ACHN (cell line): ENCODE measurements at places on chromosomes 11 and 22.

DNA sequence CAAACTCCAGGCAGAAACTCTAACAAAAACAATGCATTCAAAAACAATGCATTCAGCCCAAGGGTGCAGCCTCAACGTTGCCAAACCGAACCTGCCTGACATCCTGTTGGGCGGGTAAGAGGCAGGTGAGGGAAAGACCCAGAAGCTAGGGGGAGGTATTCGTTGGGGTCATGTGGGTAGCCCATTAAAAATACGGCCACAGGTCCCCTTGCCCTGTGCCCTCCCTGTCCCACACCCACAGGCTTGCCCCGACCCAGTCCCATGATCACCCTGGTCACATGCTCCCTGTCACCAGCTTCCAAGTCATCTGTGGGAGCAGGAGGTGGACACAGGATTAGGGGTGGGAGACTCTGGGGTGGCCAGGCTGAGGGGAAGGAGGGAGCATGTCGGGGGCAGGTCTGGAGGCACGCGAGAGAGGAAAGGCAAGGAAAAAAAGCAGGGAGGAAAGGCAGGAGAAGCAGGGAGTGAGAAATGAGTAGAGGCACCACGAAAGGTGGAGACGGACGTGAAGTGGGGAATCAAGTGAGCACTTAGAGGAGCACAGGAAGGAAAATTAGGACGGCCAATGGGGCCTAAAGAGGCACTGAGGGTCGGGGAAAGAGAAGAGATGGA, 683 bp downstream of the PLA2G6 start:
- DNase-seq: peak; percentile 33

GRCh38 chr11:43164831-43165230, 147.0 kb upstream of the API5 start:
- DNase-seq: no peak

- peak; percentile 9 for DNase-seq
Measured at GRCh38 chr22:21726650-21727049, 8.9 kb downstream of the YPEL1 start.

DNA sequence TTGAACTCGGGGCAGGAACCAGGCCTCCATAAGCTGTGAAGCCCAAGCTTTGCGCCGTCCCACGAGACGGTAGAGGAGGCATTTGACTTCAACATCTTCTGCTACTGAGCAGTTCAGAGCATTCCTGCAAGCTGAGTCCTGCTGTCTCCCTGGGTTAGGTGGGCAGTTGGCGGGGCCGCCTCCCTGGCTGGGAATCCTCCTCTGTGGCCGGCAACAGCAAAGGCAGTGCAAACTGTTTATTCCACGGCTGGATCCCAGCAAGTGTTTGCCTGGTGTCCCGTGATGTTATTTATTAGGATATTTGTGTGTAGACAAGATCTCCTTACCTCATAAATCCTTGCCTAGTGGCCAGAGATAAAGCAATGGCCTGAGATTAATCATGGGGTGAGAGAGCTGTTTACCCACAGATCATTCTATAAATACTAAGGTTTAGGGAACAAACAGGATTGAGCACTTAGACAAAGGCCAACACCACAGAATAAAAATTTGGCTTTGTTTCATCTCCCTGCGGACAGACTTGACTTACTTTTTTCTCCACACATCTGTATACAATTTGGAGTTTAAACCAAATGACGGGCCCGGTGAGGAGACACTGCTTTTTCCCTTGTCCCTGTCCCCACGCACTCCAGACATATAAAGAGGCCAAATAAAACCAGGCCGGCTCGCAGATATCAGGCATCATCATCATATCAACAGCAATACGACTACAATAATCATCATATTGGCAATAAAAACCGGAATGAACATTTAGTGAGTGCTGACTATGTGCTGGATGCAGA, 63.4 kb downstream of the NAT10 start:
- DNase-seq: no peak

DNA sequence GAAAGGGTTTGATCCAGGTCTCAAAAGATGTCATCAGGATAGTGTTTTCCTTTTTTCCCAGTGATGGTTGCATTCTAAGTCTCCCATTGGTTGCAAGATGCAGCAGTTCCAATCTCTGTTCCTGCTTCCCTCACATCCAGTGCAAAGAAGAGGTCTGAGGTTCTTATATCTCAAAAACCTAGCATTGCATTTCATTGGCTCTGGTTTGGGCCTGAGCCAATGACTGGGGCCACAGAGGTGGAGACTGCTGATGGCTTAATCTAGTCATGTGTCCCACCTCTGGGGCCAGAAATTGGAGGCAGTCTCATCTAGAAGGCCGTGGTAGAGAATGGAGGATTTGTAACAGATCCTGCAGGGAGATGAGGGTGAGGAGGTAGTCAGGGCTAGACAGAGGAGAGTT, 13.2 kb upstream of the MICAL2 start:
- DNase-seq: no peak

DNA sequence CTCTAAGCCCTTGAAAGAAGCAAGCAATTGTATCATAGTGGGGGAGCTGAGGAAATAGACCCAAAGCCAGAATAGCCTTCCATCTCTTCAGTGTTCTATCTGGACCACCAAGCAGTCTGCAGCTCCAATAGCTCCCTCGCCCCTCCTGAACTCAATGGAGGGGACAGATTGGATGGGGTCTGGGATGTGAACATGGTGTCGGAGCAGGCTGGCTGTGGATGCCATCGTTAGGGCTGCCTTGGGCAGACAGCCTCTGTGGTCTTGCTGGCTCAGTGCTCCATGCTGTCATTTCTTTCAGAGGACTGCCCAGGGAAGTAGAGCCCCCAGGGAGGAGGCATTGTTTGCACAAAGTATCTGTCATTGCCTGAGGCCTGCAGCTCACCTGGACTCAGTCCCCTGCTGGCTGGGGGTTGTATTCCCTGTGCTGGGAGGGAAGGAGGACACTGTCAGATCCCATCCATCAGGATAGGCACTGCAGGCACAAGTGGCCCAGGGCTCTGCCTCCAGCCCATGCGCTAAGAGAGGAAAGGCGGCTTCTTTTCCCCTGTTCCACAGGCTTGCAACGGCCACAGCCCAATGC, 537.7 kb downstream of the BUD13 start:
- DNase-seq: no peak

DNA sequence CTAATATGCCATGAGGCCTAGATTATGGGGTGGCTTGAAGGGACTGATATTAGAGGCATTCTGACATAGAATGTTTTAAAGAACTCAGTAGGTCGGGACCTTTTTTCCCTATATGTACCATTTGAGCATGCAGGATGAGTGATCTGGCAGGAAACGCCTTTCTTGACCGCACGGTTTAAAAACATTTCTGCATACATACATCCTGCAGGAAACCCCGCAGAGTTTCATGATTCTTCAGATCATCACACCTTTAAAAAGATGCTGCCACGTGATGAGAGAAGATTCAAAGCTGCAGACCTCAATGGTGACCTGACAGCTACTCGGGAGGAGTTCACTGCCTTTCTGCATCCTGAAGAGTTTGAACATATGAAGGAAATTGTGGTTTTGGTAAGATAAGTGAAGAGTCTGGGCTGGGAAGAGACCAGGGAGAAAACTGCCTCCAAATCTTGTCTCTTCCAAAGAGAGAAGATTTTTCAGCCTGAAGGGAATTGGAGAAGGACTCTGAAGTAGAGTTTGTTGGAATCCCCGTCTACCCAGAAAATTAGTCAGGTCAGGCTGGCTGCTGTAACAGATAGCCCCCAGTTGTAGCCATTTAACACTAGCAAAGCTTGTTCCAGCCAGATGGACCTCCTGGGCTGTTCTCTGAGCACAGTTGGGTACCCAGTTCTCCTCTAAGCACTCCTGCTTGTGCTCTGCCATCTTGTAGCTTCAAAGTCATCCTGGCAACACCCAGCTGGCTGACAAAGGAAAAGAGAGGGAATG, 7.4 kb downstream of the RCN1 start:
- DNase-seq: no peak

- DNase-seq: no peak
Measured at GRCh38 chr11:130216221-130216550, 56.6 kb downstream of the ST14 start.

DNA sequence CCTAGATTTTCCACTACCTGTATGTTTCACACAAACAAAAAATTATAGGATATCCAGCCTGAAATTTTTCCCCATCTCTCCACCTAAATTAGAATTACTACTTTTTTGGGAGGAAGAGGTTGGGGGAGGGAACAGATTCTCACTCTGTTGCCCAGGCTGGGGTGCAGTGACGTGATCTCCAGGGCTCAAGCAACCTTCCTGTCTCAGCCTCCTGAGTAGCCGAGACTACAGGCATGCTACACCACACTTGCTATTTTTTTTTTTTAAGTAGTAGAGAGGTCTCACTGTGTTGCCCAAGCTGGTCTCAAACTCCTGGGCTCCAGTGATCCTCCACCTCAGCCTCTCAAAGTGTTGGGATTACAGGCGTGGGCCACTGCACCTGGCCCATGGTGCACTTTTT, 9.5 kb downstream of the JAML start:
- no peak for DNase-seq

GRCh38 chr11:6615882-6616585, 3.2 kb downstream of the TPP1 start:
- no peak for DNase-seq

GRCh38 chr22:44275631-44275995, 37.1 kb downstream of the SHISAL1 start:
- no peak for DNase-seq

DNA sequence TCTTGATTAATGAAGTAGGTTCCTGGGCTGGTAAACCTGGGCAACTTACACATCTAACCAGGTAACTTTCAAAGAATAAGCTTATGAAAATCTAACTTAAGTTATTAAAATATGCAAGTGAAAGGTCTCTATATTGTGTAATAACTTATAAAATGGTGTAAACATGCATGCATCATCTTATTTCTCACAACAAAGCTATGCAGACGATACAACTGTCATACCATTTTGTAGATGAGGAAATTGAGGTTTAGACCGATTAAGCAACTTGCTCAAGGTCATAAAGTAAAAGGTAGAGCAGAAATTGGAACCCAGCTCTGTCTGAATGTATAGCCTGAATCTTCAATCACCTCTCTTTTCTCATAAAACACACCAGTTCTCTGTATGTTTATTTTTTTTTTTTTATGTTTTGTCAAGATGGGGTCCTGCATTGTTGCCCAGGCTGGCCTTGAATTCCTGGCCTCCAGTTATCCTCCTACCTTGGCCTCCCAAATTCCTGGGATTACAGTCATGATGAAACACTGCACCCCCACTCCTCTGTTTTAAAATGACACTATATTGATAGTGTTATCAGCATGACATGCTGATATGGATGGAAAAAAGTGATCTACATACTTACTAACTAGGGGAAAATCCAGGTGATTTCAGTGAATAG, 109.6 kb downstream of the SGSM3 start:
- DNase-seq: no peak

- no peak for DNase-seq
Measured at GRCh38 chr22:50670513-50670912, 2.1 kb upstream of the SHANK3 start.

GRCh38 chr11:13119361-13119760, 110.2 kb downstream of the RASSF10 start:
- no peak for DNase-seq

GRCh38 chr22:23179381-23180299, 669 bp upstream of the BCR start:
- DNase-seq: no peak

- no peak for DNase-seq
Measured at GRCh38 chr11:13468750-13469149, 5.7 kb upstream of the BTBD10 start.

- DNase-seq: peak; percentile 65
Measured at GRCh38 chr22:26398741-26399153, 30.3 kb upstream of the ASPHD2 start.
